ENCODE measurements at places on chromosomes 4 and X.

DNA sequence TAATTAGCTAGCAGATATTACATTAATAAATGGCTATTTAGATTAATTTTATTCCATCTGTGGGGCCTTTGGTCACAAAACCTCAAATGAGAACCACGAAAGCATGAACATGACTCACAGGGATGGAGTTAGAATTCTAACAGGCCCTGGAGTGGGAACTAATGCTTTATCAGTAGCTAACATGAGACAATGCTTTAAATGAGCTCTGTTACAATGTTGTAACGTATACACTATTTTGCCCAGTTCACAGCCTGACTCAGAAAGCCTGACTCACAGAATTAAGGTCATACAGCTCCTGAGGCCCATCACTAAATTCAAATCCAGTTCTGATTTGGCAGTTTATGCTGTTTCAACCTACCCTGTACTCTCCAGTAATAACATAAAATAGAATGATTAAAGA lies 23.2 kb downstream of the VEGFC start:
- H3K4me1 ChIP-seq, result no peaks in the 10 kb centered on the region
- ATAC-seq, result no peak
- no peaks in the 10 kb centered on the region for H3K27me3 ChIP-seq
- H3K36me3 ChIP-seq, result no peaks in the 10 kb centered on the region

GRCh38 chr4:100557306-100557705 lies 39.5 kb upstream of the EMCN start:
- no peak overlapping the region for H3K4me3 ChIP-seq
- H3K36me3 ChIP-seq, result no peaks in the 10 kb centered on the region
- no peaks in the 10 kb centered on the region for H3K27me3 ChIP-seq
- ATAC-seq, result no peak
- H3K4me1 ChIP-seq, result no peaks in the 10 kb centered on the region

DNA sequence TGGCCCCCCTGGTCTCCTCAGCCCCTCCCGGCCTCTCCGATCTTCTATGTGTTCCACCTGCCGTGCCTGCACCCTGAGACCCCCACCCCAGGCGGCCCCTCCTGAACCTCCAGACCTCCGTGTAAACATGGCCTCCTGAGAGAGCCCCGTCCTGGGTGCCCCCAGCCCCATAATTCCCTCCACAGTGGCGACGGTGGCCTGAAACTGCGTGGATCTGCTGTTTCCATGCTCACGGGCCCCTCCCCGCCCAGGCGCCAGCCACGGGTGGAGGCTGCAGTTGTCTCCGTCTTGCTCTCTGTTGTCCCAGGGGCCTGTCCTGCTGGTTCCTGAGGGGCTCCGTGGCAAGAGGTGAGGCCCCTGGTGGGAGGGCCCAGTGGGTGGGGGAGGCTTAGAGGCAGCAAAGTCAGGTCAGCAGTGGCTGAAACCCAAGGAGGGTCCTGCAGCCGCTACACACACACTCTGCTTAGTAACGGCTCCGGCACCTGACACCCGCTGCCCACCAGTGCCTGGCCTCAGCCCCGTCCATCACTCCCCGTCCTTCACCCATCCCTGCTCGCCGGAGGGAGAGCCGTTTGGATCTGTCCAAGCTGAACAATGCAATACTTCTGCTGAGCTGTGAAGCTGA lies 75.8 kb downstream of the FAM53A start:
- no peaks in the 10 kb centered on the region for H3K36me3 ChIP-seq
- no peak for ATAC-seq
- no peaks in the 10 kb centered on the region for H3K4me1 ChIP-seq
- H3K4me3 ChIP-seq, result no peak overlapping the region
- peaks cover 67% of the 10 kb centered on the region for H3K27me3 ChIP-seq

DNA sequence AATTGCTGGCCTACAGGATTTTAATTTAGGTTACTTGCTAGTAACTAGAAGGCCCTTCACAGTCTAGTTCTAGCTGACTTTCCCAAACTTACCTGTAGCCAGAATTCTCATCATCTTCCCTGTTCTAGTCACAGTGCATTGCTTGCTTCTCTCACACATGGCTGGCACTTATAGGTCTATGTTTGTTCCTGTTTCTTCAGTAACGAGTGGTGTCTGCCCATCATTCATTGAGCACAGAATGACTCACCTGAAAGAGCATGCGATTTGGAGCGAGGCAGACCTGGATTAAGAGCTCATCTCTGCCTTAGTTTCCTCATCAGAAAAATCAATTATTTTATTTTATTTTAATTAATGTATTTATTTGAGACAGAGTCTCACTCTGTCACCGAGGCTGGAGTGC lies 201.7 kb upstream of the ANK2 start:
- H3K36me3 ChIP-seq, result no peaks in the 10 kb centered on the region
- no peak for ATAC-seq
- H3K4me1 ChIP-seq, result peaks cover 7% of the 10 kb centered on the region
- no peak overlapping the region for H3K27ac ChIP-seq

GRCh38 chr4:119638359-119638758 lies 9.8 kb upstream of the PDE5A start:
- peaks cover 3% of the 10 kb centered on the region for H3K4me1 ChIP-seq
- H3K27me3 ChIP-seq, result no peaks in the 10 kb centered on the region
- H3K36me3 ChIP-seq, result no peaks in the 10 kb centered on the region
- H3K27ac ChIP-seq, result no peak overlapping the region
- ATAC-seq, result no peak

- H3K4me1 ChIP-seq, result no peaks in the 10 kb centered on the region
- no peaks in the 10 kb centered on the region for H3K36me3 ChIP-seq
- no peaks in the 10 kb centered on the region for H3K27me3 ChIP-seq
- H3K4me3 ChIP-seq, result no peak overlapping the region
- H3K27ac ChIP-seq, result no peak overlapping the region
Measured at GRCh38 chr4:180909279-180909678, 1333.9 kb upstream of the TENM3 start.

DNA sequence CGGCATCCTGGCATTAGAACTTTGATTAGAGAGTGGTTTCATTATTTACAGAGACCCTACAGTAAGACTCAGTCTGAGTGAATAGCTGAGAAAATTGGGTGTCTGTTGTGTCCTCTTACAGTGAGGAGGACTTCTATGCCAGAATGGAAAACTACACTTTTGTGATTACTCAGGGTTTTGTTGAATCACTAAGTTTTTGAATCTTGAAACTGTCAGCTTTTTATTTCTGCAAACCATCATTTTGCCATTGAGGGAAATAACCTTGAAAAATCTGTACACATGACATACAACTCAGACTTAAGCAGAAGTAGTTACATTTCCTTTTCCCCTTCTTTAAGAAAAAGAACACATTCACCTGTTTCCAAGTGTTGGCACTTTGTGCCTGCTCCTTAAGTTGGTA lies 117.6 kb upstream of the RASGEF1B start:
- H3K27me3 ChIP-seq, result no peaks in the 10 kb centered on the region
- no peaks in the 10 kb centered on the region for H3K36me3 ChIP-seq
- H3K4me3 ChIP-seq, result no peak overlapping the region

DNA sequence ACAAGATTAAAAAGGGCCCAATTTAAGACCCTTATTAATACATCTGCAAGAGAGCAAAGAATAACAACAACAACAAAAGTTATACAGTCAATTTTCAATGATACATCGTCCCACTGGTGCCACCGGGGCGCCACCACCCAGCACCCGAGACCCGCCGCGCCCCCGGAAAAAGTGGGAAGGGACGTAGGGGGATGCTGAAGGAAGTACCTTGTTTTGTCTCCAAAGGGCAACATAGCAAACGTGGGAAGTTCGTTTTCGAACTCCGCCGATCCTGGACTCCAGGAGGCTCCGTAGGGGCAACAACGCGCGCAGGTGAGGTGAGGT lies 1.7 kb downstream of the PDE5A start:
- no peaks in the 10 kb centered on the region for H3K4me1 ChIP-seq
- H3K27me3 ChIP-seq, result no peaks in the 10 kb centered on the region
- H3K4me3 ChIP-seq, result peak overlapping the region; percentile 84
- no peak for ATAC-seq

DNA sequence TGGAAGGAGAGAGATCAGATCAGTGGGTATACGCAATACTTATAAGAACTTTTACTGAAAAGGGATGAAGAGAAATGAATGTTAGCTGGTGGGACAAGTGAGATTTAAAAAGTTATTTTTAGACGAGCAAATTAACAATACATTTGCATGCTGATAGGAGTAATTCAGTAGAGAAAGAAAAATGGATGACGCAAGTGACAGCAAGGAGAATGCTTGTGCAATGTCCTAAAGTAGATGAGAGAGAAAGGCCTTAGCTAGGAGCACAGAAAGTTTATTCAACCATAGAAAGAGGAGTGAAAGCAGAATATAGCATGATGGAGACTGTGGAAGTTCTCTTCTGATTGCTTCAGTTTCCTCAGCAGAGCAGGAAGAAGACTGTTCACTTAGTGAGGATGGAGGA lies 45.8 kb downstream of the OSTC start:
- no peaks in the 10 kb centered on the region for H3K4me1 ChIP-seq
- no peaks in the 10 kb centered on the region for H3K36me3 ChIP-seq
- no peak overlapping the region for H3K27ac ChIP-seq
- no peak overlapping the region for H3K4me3 ChIP-seq

- no peaks in the 10 kb centered on the region for H3K36me3 ChIP-seq
- no peak for ATAC-seq
- H3K4me1 ChIP-seq, result no peaks in the 10 kb centered on the region
- H3K27me3 ChIP-seq, result no peaks in the 10 kb centered on the region
Measured at GRCh38 chr4:52550186-52550585, 108.9 kb downstream of the USP46 start.

DNA sequence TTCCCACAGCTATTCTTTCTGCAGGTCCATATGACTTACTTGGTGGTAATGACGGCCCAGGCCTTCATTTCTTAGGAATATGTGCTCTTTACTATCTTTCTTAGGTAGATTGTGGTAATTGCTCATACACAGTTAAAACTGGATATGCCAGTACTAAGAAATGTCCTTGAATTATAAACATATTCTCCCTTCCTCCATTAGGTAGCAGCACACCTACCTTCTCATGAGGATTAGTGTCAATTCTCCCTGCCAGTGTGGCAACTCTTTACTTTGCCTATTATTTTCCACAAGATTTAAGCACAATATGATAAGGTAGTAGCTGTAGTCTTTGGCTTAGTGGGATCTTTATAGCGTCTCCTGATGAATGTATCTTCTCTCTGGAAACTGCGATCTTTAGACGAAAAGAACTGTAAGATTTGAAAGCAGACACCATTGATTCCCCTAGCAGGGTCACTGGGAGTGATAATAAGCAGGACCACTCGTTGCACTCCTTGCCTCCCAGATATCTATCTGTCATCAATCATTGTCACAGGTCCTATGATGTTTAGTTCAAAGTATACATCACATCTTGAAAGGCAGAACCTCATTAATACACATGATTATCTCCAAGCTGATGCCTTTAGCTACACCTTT lies 1240.7 kb downstream of the C4orf33 start:
- no peaks in the 10 kb centered on the region for H3K4me1 ChIP-seq
- H3K36me3 ChIP-seq, result no peaks in the 10 kb centered on the region
- no peak overlapping the region for H3K27ac ChIP-seq
- no peak for ATAC-seq

DNA sequence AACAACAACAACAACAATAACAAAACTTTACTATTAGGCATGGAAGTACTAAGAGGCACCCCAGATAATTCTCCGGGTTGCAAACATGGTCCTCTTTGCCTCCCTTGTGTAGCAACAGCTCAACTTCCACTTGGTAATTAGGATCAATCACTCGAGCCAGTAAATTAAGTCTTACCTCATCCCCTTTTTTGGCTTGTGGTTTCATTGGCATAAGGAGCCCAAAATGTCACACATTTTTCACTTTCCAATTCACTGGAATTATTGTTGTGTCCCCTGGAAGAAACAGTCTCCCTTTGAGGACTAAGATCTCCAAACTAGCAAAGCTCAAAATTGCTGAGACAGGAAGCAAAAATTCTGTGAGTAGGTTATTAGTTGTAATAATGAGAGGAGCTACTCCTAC lies 49.2 kb upstream of the HSD17B10 start:
- no peak overlapping the region for H3K27ac ChIP-seq
- no peaks in the 10 kb centered on the region for H3K36me3 ChIP-seq
- H3K4me1 ChIP-seq, result no peaks in the 10 kb centered on the region

DNA sequence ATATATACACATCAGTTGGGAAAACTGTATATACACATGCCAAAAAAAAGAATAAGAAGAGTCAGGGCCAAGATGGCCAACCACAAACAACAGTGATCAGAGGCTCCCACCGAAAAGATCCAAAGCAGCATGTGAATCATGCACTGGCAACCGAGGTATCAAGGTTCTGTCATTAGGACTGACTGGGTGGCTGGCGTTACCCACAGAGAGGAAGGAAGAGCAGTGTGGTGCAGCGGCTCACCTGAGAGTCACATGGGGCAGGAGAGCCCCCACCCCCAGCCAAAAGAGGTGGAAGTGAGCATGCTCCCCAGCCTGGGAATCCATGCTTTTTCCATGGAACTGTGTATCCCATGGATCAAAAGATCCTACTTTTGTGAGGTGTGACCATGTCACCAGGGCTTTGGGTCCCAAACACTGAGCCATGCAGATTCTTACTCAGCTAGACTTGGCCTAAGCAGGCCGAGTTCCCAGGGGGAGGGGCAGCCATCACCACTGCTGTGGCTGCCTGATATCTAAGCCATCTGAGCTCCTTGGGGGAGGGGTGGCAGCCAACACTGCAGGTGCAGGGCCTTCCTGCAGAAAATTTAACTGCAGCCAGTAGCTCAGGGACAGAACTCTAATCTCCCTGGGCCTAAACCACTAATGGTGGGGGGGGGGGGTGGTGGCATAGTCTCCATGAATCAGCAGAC lies 52.8 kb downstream of the P2RY10 start:
- H3K36me3 ChIP-seq, result no peaks in the 10 kb centered on the region
- H3K4me1 ChIP-seq, result no peaks in the 10 kb centered on the region
- no peak overlapping the region for H3K4me3 ChIP-seq
- ATAC-seq, result no peak

- no peaks in the 10 kb centered on the region for H3K27me3 ChIP-seq
- H3K4me3 ChIP-seq, result no peak overlapping the region
- H3K36me3 ChIP-seq, result no peaks in the 10 kb centered on the region
- no peak for ATAC-seq
Measured at GRCh38 chrX:39260965-39261364, 459.7 kb downstream of the MID1IP1 start.

DNA sequence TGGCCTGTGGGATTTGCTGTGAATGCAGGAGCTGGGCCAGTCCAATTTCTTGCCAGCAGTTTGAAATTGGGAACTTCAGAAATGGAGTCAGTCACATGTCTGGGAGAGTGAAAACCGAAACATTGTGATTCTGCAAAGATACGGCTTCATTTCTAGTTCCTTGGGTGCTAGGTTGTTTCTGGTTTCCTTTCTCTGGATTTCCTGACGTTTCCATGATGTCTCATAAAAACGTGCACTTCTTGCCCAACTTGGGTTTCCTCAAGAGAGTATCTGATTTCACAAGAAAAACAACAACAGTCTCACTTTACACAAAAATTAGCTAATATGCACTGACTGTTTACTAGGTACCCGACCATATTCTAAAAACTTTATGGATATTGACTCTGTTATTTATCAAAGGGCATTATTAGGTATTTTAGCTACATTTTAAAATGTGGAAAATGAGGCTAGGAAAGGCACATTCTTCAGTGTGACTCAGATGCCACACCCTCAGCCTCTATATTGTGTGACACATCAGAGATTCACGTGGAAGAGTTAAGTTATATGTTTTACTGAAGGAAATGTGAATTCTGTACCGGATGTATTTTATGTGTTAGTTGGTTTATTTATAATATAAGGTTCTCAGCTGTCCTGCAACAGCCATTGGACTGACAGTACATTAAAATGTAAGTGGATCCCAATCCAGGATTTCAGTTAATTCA lies 225.0 kb upstream of the PUDP start:
- H3K27ac ChIP-seq, result no peak overlapping the region
- no peak for ATAC-seq
- H3K27me3 ChIP-seq, result no peaks in the 10 kb centered on the region
- H3K36me3 ChIP-seq, result no peaks in the 10 kb centered on the region
- no peak overlapping the region for H3K4me3 ChIP-seq
